ENCODE measurements at places on chromosomes 16 and 17. TPM values are rescaled to one million over a fixed set of nuclear protein-coding genes. Genes with fewer than 3 reads are reported as not detected.

Gene GGT6
- polyA plus RNA-seq = 0.18 TPM

Gene CES3
- 2.2 TPM for polyA plus RNA-seq

Gene ACSM2A
- not detected for polyA plus RNA-seq

Gene MYH2
- polyA plus RNA-seq = 2.7 TPM

Gene PRKAR1A
- polyA plus RNA-seq = 39.3 TPM

Gene PRCD
- 0.77 TPM for polyA plus RNA-seq

Gene C16orf96
- polyA plus RNA-seq = 1.0 TPM

Gene PGAP6
- polyA plus RNA-seq = 441 TPM

Gene ABI3
- 3.6 TPM for polyA plus RNA-seq

Gene KRT13
- polyA plus RNA-seq = 0.09 TPM
